Mesothelial cell of epicardium (in vitro differentiated cells): ENCODE measurements at places on chromosomes 6 and 20. TPM values are rescaled to one million over a fixed set of nuclear protein-coding genes. Genes with fewer than 3 reads are reported as not detected.
A peak's percentile ranks its signal among the peaks of the same experiment; 100 is the strongest.

Gene CD2AP
- 32.2 to 34.9 TPM (median 34.4 TPM) in 3 replicates for total RNA-seq

Gene NFATC2
- total RNA-seq: 13.1 to 14.0 TPM (median 14.0 TPM) in 3 replicates

Gene CRYBG1
- 0.59 to 0.74 TPM (median 0.64 TPM) in 3 replicates for total RNA-seq

Gene HUS1B
- total RNA-seq: 1.0 to 1.7 TPM (median 1.3 TPM) in 3 replicates

Gene NKX2-2
- total RNA-seq: not detected in 3 replicates

Gene UFL1
- 39.4 to 40.2 TPM (median 39.5 TPM) in 3 replicates for total RNA-seq

Gene AGER
- 23.7 to 28.1 TPM (median 27.5 TPM) in 3 replicates for total RNA-seq

Gene HTR1E
- total RNA-seq: 0.58 to 0.90 TPM (median 0.82 TPM) in 3 replicates

Gene ULBP3
- 4.3 to 6.4 TPM (median 5.4 TPM) in 3 replicates for total RNA-seq

GRCh38 chr6:2979819-2980464 lies 8.6 kb upstream of the SERPINB6 start:
- no peaks in the 10 kb centered on the region for H3K27me3 ChIP-seq
- peaks cover 29% of the 10 kb centered on the region for H3K4me1 ChIP-seq
- DNase-seq: no peak
- H3K4me3 ChIP-seq: no peak overlapping the region
- H3K27ac ChIP-seq: no peak overlapping the region

DNA sequence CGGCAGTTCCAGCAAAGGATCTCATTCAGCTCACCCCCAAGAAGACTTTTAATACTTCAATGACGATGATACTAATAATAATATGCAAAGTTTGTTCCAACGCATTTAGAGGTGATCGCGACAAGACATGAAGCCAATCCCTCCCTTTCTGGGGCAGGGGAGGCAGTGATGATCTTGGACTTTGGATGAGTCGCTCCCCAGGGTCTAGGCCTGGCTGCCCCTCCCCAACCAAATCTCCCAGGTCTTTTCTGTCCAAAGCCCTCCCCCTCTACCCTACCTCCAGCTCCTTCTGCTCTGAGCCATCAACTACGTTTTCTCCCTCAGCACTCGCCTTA lies 33.9 kb downstream of the HLA-A start:
- DNase-seq: no peak
- peak overlapping the region; percentile 82 for H3K4me3 ChIP-seq
- H3K27ac ChIP-seq: peak overlapping the region; percentile 80

GRCh38 chr6:90286884-90287488 lies 9.7 kb downstream of the BACH2 start:
- no peak for DNase-seq
- no peak overlapping the region for H3K4me3 ChIP-seq
- no peak overlapping the region for H3K27ac ChIP-seq
- peaks cover 44% of the 10 kb centered on the region for H3K4me1 ChIP-seq
- peaks cover 11% of the 10 kb centered on the region for H3K36me3 ChIP-seq

DNA sequence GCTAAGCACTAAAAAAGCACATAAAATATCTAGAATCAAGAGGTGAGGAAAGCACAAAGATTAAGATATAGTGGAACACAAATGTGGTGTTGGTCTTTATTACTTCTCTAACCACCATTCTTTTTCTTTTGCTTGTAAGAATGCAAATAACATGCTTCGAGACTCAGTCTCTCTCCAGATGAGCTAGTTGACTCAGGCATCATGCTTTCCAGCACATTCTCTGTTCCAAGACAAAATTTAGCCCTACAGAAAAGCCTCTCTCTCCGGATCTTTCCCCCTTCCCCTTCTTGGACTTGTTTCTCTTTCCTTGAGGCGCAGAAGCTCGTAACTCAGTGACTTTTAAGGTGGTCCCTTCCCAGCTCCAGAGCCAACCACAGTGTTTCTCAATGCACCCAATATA lies 91.0 kb downstream of the FNDC1 start:
- no peak for DNase-seq
- no peak overlapping the region for H3K27ac ChIP-seq
- H3K36me3 ChIP-seq: no peaks in the 10 kb centered on the region
- peaks cover 17% of the 10 kb centered on the region for H3K27me3 ChIP-seq
- H3K4me3 ChIP-seq: no peak overlapping the region

DNA sequence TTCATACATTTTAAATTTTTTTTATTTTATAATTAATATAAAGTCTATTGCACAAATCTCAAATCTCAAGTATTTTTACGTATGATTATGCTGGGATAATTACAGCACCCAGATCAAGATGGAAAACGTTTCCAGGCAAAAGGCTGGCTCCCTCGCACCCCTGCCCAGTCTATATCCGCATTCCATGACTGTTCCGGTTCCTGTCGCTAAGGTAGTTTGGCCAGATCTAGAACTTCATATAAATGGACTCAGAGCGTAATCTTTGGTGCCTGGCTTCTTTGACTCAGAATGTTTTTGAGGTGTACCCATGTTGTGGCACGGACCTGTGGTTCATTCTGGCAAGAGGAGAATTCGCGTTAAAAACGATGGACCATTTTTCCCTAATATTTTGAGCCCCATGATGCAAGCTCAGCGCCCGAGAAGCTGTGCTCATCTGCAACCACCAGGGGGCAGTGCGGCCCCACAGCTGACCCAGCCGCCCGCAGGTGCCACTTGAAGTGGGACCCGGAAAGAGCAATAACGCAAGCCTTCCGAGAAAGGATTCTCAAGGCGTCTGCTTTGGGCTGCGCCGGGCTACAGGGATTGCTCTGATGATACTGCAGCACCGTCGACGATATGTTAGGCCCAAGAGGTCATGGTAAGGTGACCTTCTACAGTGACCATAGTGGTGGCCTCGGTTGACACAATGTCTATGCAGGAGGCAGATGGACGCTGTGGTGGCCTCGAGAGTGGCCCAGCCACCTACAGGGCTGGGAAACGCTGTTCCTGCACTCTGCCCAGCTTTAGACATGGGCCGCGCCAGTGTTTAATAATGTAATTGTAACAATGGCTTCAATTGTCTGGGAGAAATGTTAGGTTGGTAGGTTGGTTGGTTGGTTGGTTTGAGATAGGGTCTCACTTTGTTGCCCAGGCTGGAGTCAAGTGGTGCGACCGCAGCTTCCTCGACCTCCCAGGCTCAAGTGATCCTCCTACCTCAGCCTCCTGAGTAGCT lies 160.1 kb downstream of the ZMYND8 start:
- peak; percentile 82 for DNase-seq
- H3K36me3 ChIP-seq: peaks cover 2% of the 10 kb centered on the region
- H3K4me3 ChIP-seq: no peak overlapping the region
- no peak overlapping the region for H3K27ac ChIP-seq
- no peaks in the 10 kb centered on the region for H3K27me3 ChIP-seq

GRCh38 chr6:125451750-125452149 lies 150.0 kb upstream of the HDDC2 start:
- no peaks in the 10 kb centered on the region for H3K36me3 ChIP-seq
- no peak overlapping the region for H3K27ac ChIP-seq
- H3K4me1 ChIP-seq: no peaks in the 10 kb centered on the region
- no peak for DNase-seq
- H3K27me3 ChIP-seq: no peaks in the 10 kb centered on the region

- no peak overlapping the region for H3K27ac ChIP-seq
- H3K27me3 ChIP-seq: no peaks in the 10 kb centered on the region
- peaks cover 10% of the 10 kb centered on the region for H3K4me1 ChIP-seq
These were observed 24.7 kb downstream of the C20orf203 start for GRCh38 chr20:32648761-32649650.

- peaks cover 29% of the 10 kb centered on the region for H3K4me1 ChIP-seq
- no peak overlapping the region for H3K27ac ChIP-seq
- peaks cover 7% of the 10 kb centered on the region for H3K27me3 ChIP-seq
- H3K36me3 ChIP-seq: no peaks in the 10 kb centered on the region
These were observed 203.8 kb upstream of the PCSK2 start for GRCh38 chr20:17023036-17023435.

DNA sequence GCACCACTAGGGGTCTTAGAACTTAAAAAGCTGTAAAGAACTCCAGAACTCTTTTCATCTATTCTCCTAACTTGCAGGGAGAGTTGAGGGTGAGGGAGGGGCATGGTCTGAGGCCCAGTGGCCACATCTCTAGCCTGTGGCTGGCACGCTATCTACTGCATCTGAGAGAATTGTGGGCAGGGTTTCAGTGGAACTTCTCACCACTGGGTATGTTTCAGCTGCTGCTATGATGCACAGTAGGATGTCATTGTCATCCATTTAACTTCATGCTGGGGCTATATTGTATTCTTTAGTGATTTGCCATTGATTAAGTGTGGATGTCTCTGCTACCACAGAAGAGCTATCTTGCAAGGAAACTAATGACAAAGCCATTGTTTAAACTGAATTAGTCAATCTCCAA lies 4.5 kb downstream of the TMEM14A start:
- H3K27ac ChIP-seq: no peak overlapping the region
- no peak for DNase-seq
- H3K36me3 ChIP-seq: peaks cover 18% of the 10 kb centered on the region

GRCh38 chr6:1554141-1554475 lies 55.6 kb upstream of the FOXC1 start:
- H3K27me3 ChIP-seq: peaks cover 16% of the 10 kb centered on the region
- no peak for DNase-seq

GRCh38 chr20:57434390-57434700 lies 43.1 kb downstream of the RBM38 start:
- H3K27me3 ChIP-seq: no peaks in the 10 kb centered on the region
- no peak overlapping the region for H3K4me3 ChIP-seq
- no peak for DNase-seq
- no peak overlapping the region for H3K27ac ChIP-seq

GRCh38 chr6:150745896-150746295 lies 119.6 kb upstream of the MTHFD1L start:
- H3K27ac ChIP-seq: peak overlapping the region; percentile 96
- H3K4me1 ChIP-seq: peaks cover 59% of the 10 kb centered on the region
- H3K4me3 ChIP-seq: peak overlapping the region; percentile 20
